ENCODE measurements at places on chromosomes 2 and 18.

GRCh38 chr2:75261923-75262322 lies 62.6 kb upstream of the TACR1 start:
- no peak for DNase-seq

GRCh38 chr2:16774980-16775898 lies 109.6 kb upstream of the CYRIA start:
- no peak for DNase-seq

DNA sequence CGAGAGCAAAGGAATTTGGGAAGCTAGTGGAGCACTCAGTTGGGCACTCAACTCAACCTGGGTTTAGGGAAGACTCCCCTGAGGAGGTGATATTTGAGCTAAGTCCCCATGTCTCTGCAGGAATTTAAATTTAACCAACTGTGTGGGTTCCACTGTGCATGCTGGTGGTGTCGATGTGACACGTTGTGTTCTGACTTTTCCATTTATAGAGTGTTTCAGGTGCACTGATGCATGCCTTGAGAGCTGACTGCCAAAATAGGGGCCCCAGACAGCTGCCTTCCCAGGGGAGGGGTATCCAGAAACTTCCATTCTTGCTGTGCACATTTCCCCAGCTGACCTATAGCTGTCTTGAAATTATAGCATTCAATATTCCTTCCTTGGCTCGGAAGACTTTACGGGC lies 63.7 kb upstream of the BCL2L11 start:
- no peak for DNase-seq

DNA sequence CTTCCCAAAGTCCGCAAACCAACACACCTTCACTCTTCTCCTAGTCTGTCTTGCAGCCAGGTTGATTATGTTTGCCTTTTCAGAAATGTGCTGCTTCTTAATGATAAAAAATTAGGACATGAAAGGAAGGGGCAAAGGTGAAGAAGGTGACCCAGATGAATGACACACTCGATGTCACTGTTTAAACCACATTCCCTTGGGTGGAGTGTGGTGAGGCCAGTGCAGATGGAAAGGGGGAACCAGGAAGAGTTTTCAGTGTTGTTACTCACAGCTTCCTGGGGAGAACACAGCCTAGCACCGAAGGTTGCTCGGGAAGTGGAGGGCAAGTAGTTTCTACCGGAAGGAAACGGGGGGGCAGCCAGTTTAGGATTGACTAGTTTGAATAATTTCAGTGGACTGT lies 57.2 kb upstream of the BOD1L2 start:
- no peak for DNase-seq

- peak; percentile 78 for DNase-seq
These were observed 494 bp downstream of the HNRNPLL start for GRCh38 chr2:38602136-38602731.

DNA sequence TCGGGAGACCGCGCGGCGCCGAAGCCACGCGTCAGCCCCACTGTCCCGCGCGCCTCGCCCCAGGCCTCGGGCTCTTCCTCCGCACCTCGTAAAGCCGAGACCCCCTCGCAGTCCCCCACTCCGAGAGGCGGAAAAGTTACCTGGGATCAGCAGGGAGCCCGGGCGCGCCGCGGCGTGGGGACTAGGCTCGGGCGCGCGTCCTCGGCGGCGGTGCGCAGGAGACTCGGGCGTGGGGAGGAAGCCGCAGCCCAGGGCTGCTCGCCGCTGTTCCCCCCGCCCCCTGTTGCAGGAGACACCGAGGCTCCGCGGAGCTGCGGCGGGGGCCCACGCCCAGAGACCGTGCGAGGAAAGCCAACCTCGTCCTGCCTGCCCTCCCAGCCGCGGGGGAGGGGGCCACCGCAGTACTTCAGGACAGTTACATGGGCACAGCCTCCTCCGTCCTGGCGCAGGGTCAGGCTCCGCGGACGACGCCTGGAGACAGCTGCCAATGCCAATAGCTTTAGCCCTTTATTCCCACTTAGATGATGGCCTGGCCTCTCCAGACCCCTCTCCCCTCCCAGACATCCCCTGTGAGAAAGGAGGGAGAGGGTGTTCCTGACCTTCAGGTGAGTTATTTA lies at the start of gene EPB41L3:
Gene EPB41L3 (minus strand): TSS at position 225 of the 617 bp plus-strand sequence. CDS start 54,814 bp downstream, outside the sequence.
- DNase-seq: no peak

All from erythroblast (primary cell).